Pericardium fibroblast (primary cell): ENCODE measurements at places on chromosomes 5 and 9. TPM values are rescaled to one million over a fixed set of nuclear protein-coding genes. Genes with fewer than 3 reads are reported as not detected.

The CCNI2 gene
- not detected in 2 replicates for total RNA-seq

The GABBR2 gene
- 0.68 TPM in 1 of 2 replicates, not detected in the other for total RNA-seq

The PNPLA7 gene
- 0.23 and 1.6 TPM in 2 replicates for total RNA-seq

The CCDC171 gene
- 1.0 and 1.3 TPM in 2 replicates for total RNA-seq

The TAF11L10 gene
- total RNA-seq: not detected in 2 replicates

The CCNJL gene
- 0.23 and 2.0 TPM in 2 replicates for total RNA-seq

The CCNO gene
- total RNA-seq: not detected in 2 replicates

The PCDHA13 gene
- total RNA-seq: not detected in 2 replicates

The WWC1 gene
- 1.0 and 2.1 TPM in 2 replicates for total RNA-seq

The ITK gene
- total RNA-seq: under 0.01 TPM in 1 of 2 replicates, not detected in the other

The PCDHA9 gene
- not detected in 2 replicates for total RNA-seq

The COL23A1 gene
- total RNA-seq: 0.60 TPM in 1 of 2 replicates, not detected in the other
